NCI-H510A (cell line): ENCODE measurements at places on chromosomes 7 and 10.

GRCh38 chr7:105800442-105800841 lies 76.0 kb downstream of the ATXN7L1 start:
- DNase-seq, result no peak

GRCh38 chr7:98617051-98617959 lies at the start of gene NPTX2:
NPTX2 (plus strand) TSS chr7:98617285; CDS start chr7:98617462, 177 bp downstream.
- DNase-seq, result peak; percentile 59

DNA sequence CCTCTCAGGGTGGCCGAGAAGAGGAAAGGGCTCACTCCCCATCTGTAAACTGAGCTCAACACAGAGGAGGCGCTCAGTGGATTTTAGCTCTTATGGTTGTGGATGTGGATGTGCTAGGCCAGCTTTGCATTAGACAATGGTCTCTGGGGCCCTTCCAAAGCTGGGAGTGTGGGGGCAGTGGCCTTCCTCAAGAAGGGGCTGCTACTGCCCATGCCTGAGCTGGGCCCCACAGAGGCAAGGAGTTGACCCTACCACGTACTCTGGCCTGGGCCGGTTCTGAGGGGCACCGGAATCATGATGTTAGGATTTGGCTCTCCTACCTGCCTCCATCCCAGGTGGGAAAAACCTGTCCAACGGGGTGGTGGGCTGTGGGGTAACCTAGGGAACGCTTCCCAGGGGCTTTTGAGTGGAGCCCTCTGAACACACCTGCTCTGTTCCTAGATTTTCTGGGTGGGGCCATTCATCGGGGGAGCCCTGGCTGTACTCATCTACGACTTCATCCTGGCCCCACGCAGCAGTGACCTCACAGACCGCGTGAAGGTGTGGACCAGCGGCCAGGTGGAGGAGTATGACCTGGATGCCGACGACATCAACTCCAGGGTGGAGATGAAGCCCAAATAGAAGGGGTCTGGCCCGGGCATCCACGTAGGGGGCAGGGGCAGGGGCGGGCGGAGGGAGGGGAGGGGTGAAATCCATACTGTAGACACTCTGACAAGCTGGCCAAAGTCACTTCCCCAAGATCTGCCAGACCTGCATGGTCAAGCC lies 11.5 kb downstream of the AQP1 start:
- DNase-seq, result no peak

DNA sequence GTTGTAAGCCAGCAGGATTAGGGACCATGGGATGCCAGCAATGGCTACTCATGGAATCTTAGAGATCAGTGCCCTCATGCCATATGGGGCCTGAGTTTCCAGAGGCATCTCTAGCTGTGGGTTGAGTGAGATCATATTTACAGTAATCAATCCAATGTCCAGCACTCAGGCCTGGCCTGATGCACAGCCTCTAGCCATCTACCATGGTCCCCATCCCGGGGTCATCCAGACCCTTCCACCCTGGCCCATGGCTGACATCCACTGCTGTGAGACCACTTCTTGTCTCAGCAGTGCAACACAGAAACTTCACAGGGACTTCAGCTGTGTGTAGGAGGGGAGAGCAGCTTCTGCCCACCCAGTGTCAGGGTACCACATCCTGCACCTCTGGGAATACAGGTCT lies 6.5 kb upstream of the ADCY1 start:
- DNase-seq, result no peak

GRCh38 chr7:94605031-94605430 lies 50.9 kb downstream of the SGCE start:
- no peak for DNase-seq

- no peak for DNase-seq
Measured at GRCh38 chr7:29310625-29311024, 116.0 kb downstream of the CHN2 start.

DNA sequence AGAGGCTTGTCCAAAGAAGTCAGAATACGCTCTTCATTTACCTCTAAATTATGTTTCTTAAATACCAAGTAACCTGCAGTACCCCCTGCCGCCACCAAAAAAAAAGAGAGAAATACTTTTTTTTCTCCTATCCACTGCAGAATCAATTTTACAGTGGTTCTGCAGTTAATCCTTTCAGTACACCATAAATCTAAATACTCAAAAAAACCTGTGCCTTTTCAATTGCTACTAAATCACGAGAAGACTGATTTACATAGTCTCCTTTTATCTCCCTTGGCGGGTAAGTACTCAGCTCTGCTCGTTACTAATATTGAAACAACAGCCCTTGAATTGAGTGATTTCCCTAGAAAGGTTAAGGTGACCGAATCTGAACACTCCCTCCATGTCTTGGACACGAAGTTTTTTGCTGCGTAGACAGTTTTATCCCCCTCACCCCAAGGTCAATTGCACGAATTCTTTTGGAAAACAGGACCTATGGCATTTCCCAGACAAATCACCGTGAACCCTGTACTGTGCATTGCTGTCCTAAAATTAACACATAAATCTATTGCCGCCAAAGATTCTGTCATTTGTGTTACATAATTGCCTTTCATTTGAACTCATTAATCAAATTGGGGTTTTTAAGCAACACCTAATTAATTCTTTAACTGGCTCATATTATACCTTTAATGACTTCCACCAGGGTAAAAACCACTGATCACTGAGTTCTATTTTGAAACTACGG lies 512 bp upstream of the VIM start:
- no peak for DNase-seq
